ENCODE measurements at places on chromosomes 7 and 10. TPM values are rescaled to one million over a fixed set of nuclear protein-coding genes. Genes with fewer than 3 reads are reported as not detected.

HEPACAM2 gene
- not detected for polyA plus RNA-seq

AVPI1 gene
- polyA plus RNA-seq = 5.9 TPM

RASSF4 gene
- 8.2 TPM for polyA plus RNA-seq

PLPP4 gene
- 33.0 TPM for polyA plus RNA-seq

UNC5B gene
- 0.57 TPM for polyA plus RNA-seq

UCMA gene
- polyA plus RNA-seq = not detected

DENND11 gene
- polyA plus RNA-seq = 11.6 TPM

All from endothelial cell of umbilical vein (primary cell).